ENCODE measurements at places on chromosomes 4 and X.
A peak's percentile ranks its signal among the peaks of the same experiment; 100 is the strongest.

DNA sequence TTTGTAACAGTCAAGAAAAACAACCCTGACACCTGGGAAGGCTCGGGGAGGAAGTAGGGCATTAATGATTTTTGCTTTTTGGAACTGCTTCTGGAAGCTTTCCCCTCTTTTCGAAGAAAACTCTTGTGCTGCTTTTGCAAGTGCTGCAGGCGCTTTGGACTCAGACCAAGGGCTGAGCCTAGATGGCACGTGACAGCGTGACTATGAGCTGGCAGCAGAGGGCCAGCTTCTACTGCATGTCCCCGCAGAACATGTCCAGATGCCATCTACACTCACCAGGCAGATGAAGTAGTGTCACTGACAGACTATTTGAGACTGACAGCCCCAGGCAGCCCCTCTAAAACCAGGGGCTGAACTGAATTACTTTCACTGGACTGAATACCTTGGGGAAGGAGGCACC, 6.2 kb downstream of the NR0B1 start:
- no peak for DNase-seq

- DNase-seq: no peak
Observed at GRCh38 chr4:9916346-9916745, 105.0 kb downstream of the SLC2A9 start.

DNA sequence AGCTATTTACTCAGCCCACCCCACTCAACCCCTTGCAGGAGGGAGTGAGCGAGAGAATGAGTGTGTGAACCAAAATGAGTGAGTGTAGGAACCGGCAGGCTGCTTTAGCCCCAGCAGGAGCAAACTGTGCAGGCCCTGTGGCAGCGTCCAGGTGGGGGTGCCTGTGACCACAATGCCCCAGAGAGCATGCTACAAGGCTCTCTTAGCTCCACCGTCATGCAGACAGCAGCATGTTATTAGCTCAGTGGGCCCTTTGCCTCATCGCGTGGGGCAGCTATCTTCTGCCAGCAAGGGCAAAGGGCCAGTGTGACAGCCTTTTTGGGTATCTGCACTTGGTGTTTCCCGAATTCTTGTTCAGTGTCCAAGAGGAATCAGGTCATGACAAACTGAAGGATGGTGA, 271.3 kb downstream of the GPM6A start:
- DNase-seq: no peak

DNA sequence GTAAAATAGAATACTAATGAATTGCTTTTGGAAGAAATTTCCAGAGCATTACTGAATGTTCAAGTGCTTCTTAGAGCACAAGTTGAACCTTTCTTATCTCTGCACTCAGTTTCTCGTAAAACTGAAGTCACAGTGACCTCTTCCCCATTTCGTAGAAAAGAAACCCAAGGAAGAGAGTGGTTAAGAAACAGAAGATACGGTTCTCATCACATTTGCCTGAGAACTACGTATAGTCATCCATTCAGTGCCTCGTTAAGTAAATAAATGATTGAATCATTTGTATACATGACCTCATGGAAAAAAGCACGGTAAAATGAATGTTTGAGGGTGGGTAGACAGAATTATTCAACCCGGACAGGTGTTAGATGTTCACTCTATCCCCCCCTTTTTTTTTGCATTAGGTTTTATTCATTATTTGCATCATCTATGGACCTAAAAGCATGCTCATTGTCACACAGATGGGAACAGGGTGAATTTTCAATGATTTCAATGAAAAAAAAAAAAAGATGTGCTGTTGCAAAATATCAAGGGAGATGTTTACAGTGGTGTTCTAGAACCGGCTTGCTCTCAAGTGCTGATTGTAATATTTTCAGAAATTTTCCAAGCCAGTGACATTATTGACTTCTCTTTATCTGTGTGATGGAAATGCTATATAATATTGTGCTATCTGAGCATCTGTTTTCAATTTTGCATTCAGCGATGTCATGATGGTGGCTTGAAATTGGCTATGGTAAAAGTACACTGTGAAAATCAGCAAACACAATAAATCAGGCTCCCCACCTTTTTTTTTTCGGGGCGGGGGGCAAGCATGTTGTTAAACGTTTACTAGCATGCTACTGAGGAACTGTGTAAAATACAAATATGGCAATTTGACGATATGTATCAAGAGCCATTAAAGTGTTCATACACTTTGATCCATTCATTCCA, 4.3 kb downstream of the RHOH start:
- no peak for DNase-seq

DNA sequence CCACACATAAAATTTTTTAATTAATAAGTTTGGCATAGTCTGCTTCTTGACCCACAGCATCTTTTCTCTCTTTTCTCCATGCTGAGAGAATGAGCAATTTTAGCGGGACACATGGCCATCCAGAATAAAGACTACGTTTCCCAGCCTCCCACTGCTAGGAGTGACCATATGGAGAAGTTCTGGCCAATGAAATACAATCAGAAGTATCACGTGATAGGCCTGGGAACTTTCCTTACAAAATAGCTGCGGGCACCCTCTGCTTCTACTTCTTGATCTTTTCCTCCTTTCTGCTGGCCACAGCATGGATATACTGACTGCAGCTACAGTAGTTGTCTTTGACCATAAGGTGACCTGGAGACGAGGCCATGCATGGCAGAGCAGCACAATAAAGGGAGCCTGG, 348.0 kb downstream of the BCOR start:
- no peak for DNase-seq

- no peak for DNase-seq
Observed at GRCh38 chr4:8346838-8347605, 77.5 kb downstream of the HTRA3 start.

GRCh38 chr4:149549911-149550310, 265.7 kb downstream of the IQCM start:
- DNase-seq: no peak

DNA sequence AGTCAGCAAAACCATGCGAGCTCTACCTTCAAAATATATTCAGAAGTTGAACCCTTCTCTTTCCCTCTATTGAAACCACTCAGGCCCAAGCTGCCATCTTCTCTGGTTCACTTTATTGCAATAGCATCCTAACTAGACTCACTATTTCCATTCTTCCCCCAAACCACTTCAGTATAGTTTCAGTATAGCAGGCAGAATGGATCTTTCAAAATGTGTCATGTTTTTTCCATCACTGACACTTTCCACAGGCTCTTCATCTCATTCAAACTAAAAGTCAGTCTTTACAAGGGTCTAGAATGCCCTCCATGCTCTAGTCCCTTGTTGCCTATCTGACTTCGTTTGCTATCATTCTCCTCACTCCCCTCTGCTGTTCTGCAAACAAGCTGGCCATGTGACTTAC, 274.4 kb downstream of the IDS start:
- no peak for DNase-seq

- no peak for DNase-seq
Observed at GRCh38 chrX:123695242-123695641, 37.6 kb downstream of the THOC2 start.

DNA sequence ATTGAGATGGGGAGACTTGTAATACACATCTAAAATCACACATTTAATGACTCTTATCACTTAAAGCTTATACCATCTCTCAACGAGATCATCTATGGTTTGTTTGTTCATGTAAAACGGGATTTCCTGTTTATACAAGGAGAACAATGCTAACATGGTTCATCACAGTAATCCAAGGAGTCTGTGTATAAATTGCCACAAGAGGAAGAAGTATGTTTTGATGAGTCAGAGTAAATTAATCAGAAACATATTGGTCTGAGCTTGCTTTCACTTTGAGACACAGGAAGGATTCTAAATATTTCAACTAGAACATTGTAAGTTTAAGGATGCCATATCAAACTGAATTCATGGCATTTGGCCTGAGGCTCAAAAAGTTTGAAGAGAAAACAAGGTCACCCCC, 594.1 kb downstream of the GLUD2 start:
- no peak for DNase-seq

- DNase-seq: no peak
Observed at GRCh38 chrX:130095249-130096030, 14.9 kb downstream of the ELF4 start.

DNA sequence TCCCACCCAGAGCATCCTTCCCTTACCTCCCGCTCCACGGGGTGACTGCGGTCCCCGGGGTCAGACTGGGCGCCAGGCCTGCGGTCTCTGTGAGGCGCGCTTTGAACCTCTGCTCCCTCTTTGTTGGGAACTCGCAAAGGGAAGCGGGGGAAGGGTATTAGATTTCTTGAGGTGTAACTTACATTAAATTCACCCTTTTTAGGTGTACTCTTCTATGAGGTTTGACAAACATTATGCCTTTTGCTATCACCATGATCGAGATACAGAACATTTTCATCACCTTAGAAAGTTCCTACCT, 569 bp downstream of the DCK start:
- no peak for DNase-seq

- peak; percentile 18 for DNase-seq
Observed at GRCh38 chr4:26325191-26325590, 4.4 kb downstream of the RBPJ start.

DNA sequence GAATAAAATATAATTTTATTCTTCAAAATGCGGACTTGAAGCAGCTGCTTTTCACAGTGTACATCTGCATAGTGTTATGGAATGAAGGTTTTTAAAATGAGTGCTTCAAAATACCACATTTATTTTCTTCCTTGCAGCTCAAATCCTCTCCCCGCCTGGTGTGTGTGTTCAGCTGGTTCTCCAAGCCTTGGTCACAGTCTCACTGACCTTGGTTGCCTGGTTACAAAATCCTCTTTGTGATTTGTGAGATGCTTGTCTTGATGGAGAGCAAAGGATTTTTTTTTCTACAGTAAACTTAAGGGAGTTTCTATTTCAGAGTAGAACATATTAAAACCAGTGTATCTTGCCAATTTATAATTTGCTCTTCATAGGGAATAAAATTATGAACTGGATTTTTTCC, 139.2 kb downstream of the PCDH18 start:
- DNase-seq: no peak

DNA sequence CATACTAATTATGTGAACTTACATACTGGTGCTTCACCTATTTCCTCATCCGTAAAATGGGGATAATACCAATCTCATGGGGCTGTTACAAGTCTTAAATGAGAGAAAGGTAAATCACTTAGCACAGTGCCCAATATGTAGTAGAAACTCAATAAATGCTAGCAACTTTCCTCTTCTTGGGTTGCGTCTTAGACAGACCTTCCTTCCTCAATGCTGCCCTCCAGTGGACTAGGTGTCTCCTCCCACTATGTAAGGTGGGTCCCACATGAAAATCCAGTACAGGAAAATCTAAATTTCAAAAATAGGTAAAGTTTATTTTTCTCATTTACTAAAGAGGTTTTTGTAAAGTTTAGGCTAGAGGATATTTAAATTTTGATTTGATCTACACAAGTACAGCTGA, 20.6 kb downstream of the ZDHHC9 start:
- DNase-seq: peak; percentile 36

DNA sequence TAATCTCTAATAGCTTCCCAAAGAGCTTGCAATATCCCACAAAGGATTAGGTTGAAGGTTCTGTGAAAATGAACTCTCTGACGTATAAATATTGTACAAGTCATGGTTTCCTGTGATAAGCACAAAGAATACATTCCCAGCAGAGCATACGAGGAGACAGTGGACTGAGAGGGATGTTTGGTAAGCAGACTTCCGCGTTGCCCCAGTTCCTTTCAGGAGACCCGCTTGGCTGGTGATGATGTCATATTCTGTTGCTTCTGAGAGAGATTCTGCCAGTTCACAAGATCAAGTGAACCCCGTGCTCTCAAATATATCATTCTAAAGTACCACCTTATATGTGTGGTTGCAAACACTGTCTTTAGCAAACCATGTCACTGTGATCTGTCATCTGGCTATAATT, 323.9 kb upstream of the CASK start:
- no peak for DNase-seq
